ENCODE measurements at places on chromosomes 7 and 10.

GRCh38 chr10:111875725-111876124 is 307.8 kb downstream of the GPAM start:
- H3K27me3 ChIP-seq: no peaks in the 10 kb centered on the region
- no peak for DNase-seq
- H3K4me3 ChIP-seq: no peak overlapping the region
- H3K4me1 ChIP-seq: no peaks in the 10 kb centered on the region
- no peak overlapping the region for H3K27ac ChIP-seq

- no peak overlapping the region for H3K4me3 ChIP-seq
- no peak overlapping the region for H3K27ac ChIP-seq
- DNase-seq: no peak
- no peaks in the 10 kb centered on the region for H3K27me3 ChIP-seq
Measured at GRCh38 chr10:97795886-97796285, 24.1 kb upstream of the SFRP5 start.

DNA sequence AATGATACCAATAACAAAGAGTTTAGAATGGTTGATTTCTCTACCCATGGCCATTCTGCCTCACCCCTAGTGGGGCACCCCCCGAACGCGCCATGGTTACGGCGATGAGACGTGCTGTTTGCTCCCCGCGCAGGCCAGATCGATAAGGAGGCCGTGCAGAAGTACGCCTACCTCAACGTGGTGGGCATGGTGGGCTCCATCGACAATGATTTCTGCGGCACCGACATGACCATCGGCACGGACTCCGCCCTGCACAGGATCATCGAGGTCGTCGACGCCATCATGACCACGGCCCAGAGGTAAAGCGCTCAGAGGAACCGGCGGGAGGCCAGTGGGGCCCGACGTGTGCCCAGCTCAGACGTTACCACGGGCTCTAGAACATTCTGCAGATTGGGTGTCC is 36.3 kb downstream of the PFKP start:
- H3K27ac ChIP-seq: peak overlapping the region; percentile 65
- no peaks in the 10 kb centered on the region for H3K36me3 ChIP-seq
- DNase-seq: no peak
- peaks cover 11% of the 10 kb centered on the region for H3K4me1 ChIP-seq

- H3K4me3 ChIP-seq: no peak overlapping the region
- no peak for DNase-seq
- no peak overlapping the region for H3K27ac ChIP-seq
- H3K36me3 ChIP-seq: no peaks in the 10 kb centered on the region
Measured at GRCh38 chr10:89540420-89540949, 5.1 kb upstream of the SLC16A12 start.

DNA sequence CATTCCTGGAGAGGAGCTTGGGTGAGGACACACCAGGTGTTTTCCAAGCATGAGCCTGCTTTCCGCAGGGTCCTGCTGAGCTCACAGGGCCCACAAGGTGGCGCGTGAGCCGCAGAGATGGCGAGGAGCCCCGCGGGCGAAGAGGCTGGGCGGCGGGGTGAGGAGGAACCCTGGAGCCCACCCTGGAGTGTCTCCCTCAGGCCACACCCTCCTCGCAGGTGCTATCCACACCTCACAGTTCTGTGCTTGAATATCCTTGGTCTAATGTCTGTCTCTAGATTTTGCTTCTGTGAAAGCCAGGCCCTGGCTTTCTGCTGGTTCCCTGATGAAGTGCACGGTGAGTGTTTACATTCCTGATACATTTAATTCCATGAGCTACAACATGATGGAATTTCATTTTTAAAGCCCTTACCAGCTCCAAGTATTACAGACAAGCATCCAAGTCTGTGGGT is 433.6 kb downstream of the ACTR3B start:
- peak; percentile 67 for DNase-seq
- H3K4me3 ChIP-seq: peak overlapping the region; percentile 19
- H3K4me1 ChIP-seq: no peaks in the 10 kb centered on the region
- no peaks in the 10 kb centered on the region for H3K36me3 ChIP-seq
- peak overlapping the region; percentile 42 for H3K27ac ChIP-seq

DNA sequence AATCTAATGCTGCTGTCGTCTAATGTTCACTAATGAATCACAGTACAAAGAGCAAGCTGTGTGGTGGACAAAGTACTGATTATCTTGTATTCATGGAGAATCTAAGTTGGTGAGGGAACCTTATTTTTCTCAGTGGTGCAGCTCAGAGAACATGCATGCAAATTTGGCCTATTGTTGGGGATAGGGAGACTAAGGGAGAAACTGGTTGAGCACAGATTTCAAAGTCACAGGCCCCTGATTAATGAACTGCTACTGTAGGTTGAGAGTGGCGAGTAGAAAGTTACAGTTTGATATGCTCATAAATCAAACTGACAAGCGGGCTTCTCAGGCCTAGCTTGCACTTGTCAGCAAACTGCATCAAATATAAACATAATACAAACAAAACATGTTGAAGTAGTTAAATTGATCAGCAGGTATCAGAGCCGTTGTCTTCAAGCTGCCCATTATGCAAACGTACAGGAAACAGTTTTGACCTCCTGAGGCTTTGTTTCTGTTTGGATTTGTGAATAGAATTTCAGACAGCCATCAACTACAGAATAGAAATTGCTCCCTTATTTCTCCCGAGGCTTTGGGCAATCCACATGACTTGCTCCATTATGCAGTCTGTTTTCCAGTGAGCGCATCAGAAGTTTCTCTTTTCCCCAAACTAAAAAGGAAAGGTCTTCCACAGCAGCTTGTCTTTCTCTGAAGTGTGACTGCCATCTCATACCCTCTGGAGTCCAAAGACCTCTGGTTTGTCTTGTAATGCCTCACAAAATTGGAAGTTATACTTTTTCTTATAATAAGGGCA is 215.8 kb downstream of the FOXP2 start:
- H3K27ac ChIP-seq: no peak overlapping the region
- no peaks in the 10 kb centered on the region for H3K27me3 ChIP-seq
- DNase-seq: no peak

- no peaks in the 10 kb centered on the region for H3K27me3 ChIP-seq
- H3K27ac ChIP-seq: no peak overlapping the region
- no peaks in the 10 kb centered on the region for H3K36me3 ChIP-seq
Measured at GRCh38 chr10:43006490-43006889, 70.4 kb upstream of the RET start.

- no peak overlapping the region for H3K27ac ChIP-seq
- DNase-seq: no peak
- no peak overlapping the region for H3K4me3 ChIP-seq
Measured at GRCh38 chr7:11557627-11558026, 274.4 kb downstream of the THSD7A start.

GRCh38 chr10:3780021-3780770 is 4.8 kb downstream of the KLF6 start:
- H3K4me3 ChIP-seq: peak overlapping the region; percentile 95
- H3K27ac ChIP-seq: peak overlapping the region; percentile 100
- no peaks in the 10 kb centered on the region for H3K27me3 ChIP-seq
- peaks cover 64% of the 10 kb centered on the region for H3K36me3 ChIP-seq
- no peaks in the 10 kb centered on the region for H3K4me1 ChIP-seq
- no peak for DNase-seq

GRCh38 chr7:138243430-138243829 is 167.2 kb downstream of the AKR1D1 start:
- H3K36me3 ChIP-seq: no peaks in the 10 kb centered on the region
- no peak for DNase-seq
- no peaks in the 10 kb centered on the region for H3K27me3 ChIP-seq
- no peak overlapping the region for H3K27ac ChIP-seq
- no peak overlapping the region for H3K4me3 ChIP-seq

DNA sequence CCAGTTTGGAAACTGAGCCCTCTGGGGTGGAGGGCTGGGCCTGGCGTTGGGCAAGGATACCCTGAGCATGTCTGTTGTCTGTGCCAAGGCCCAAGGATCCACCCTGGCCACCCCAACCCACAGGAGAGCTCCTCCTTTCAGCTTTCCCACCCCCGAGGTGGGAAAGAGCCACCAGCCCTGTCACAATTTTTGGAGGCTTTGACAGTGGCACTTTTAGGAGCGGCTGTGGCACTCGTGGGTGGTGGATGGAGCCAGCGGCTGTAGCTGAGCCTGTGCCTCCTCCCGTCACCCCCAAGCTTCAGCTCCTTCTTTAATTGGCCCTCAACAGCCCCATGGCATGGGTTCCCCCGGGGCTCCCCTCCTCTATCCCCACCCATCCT is 18.2 kb upstream of the ZNF862 start:
- no peak for DNase-seq
- no peaks in the 10 kb centered on the region for H3K36me3 ChIP-seq
- H3K4me1 ChIP-seq: no peaks in the 10 kb centered on the region
- H3K27ac ChIP-seq: no peak overlapping the region
- no peak overlapping the region for H3K4me3 ChIP-seq

GRCh38 chr7:51141451-51142003 is 175.1 kb downstream of the COBL start:
- H3K36me3 ChIP-seq: no peaks in the 10 kb centered on the region
- H3K4me3 ChIP-seq: no peak overlapping the region
- H3K27ac ChIP-seq: no peak overlapping the region
- H3K27me3 ChIP-seq: no peaks in the 10 kb centered on the region
- no peak for DNase-seq
- H3K4me1 ChIP-seq: no peaks in the 10 kb centered on the region

- DNase-seq: no peak
- no peaks in the 10 kb centered on the region for H3K4me1 ChIP-seq
- H3K27ac ChIP-seq: no peak overlapping the region
- no peak overlapping the region for H3K4me3 ChIP-seq
- H3K27me3 ChIP-seq: no peaks in the 10 kb centered on the region
- H3K36me3 ChIP-seq: no peaks in the 10 kb centered on the region
Measured at GRCh38 chr10:19777806-19778205, 38.4 kb upstream of the PLXDC2 start.

DNA sequence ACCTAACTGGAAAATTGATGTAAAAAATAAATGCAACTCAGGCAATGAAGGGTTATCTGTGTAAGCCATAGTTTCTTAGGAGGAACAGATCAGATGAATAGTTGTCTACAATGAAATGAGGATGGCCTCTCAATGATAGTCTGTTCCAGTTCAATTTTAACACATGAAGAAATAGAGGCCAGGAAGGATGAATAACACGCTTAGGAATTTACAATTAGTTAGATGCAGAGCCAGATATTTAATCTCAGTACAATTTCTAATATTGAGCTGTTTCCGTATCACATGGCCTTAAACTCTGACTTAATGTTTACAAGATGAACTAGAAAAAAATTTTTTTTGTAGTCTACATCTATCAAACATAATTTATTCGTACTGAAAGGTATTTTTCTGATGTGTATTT is 176.6 kb downstream of the GALNT11 start:
- peaks cover 3% of the 10 kb centered on the region for H3K4me1 ChIP-seq
- no peaks in the 10 kb centered on the region for H3K27me3 ChIP-seq
- H3K4me3 ChIP-seq: no peak overlapping the region
- H3K36me3 ChIP-seq: peaks cover 6% of the 10 kb centered on the region
- H3K27ac ChIP-seq: no peak overlapping the region

- no peak for DNase-seq
- H3K4me1 ChIP-seq: peaks cover 31% of the 10 kb centered on the region
- no peaks in the 10 kb centered on the region for H3K36me3 ChIP-seq
- H3K4me3 ChIP-seq: no peak overlapping the region
- H3K27me3 ChIP-seq: no peaks in the 10 kb centered on the region
- peak overlapping the region; percentile 51 for H3K27ac ChIP-seq
Measured at GRCh38 chr7:136293841-136294391, 316.8 kb upstream of the MTPN start.

DNA sequence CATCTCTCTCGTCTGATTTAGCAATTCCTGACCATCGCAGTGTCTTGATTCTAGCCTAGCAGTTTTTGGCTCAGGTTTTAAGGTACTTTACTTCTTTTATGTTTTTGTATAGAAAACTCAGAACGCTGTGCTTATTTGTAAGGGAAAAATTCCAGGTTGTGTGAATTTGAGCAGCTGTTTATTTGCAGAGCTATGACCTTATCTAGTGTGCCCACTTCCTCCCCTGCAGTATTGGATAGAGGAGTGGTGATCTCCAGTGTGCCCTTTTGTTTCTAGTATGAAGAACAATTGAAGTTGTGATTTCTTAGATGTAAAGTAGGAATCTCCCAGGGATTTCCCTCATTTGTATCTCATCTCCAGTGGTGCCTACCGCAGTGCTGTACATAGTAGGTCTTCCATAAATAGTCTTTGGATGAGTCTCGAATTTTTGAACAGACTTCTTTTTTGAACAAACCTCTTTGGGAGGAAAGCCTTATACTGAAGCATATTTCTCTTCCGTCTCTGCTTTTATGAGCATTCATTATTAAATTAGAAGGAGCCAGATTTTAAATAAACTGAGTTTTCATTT is 40.0 kb downstream of the GARS1 start:
- H3K36me3 ChIP-seq: peaks cover 5% of the 10 kb centered on the region
- no peak overlapping the region for H3K4me3 ChIP-seq
- no peak overlapping the region for H3K27ac ChIP-seq
- no peaks in the 10 kb centered on the region for H3K27me3 ChIP-seq
- no peak for DNase-seq

GRCh38 chr10:79123547-79123963 is 54.8 kb downstream of the ZMIZ1 start:
- peaks cover 87% of the 10 kb centered on the region for H3K36me3 ChIP-seq
- H3K4me1 ChIP-seq: no peaks in the 10 kb centered on the region
- no peak for DNase-seq

DNA sequence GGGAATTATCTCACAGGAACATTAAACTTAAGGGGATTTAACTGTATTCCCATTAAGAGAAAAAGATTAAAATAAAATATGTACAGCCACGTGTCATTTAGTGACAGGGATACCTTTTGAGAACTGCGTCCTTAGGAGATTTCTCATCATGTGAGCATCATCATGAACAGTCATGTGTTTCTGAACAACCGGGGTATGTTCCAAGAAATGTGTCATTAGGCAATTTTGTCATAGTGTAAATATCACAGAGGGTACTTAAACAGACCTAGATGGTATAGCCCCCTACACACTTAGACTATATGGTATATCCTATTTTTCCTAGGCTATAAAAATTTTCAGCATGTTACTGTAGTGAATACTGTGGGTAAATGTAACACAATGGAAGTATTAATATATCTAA is 840.3 kb downstream of the CNTNAP2 start:
- DNase-seq: no peak
- no peak overlapping the region for H3K4me3 ChIP-seq
- no peak overlapping the region for H3K27ac ChIP-seq
- H3K4me1 ChIP-seq: no peaks in the 10 kb centered on the region
- H3K27me3 ChIP-seq: no peaks in the 10 kb centered on the region
- no peaks in the 10 kb centered on the region for H3K36me3 ChIP-seq

DNA sequence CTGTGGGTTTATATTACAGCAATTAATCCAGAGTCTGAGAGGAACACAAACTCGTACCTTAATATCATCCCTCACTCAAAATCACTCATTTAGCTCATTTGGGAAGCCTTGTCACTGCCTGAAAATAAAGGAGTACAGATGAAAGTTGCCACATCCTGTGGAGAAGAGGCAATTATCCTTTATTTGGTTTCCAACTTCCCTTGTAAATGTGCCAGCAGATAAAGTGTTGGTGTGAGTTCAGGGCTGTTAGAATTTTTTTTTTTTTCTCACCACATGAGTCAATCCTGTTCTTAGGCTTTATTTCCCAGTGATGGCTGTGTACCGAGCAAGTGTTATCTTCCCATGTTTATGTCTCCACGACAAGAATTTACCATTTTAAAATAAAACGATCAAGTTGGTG is 99.0 kb upstream of the SMIM30 start:
- no peak overlapping the region for H3K27ac ChIP-seq
- no peaks in the 10 kb centered on the region for H3K36me3 ChIP-seq
- H3K4me1 ChIP-seq: no peaks in the 10 kb centered on the region
- H3K4me3 ChIP-seq: no peak overlapping the region
- DNase-seq: no peak

GRCh38 chr7:128833148-128833945 is 3.1 kb downstream of the FLNC start:
- no peaks in the 10 kb centered on the region for H3K27me3 ChIP-seq
- peaks cover 80% of the 10 kb centered on the region for H3K4me1 ChIP-seq
- peak overlapping the region; percentile 66 for H3K4me3 ChIP-seq

- H3K27ac ChIP-seq: no peak overlapping the region
- no peaks in the 10 kb centered on the region for H3K36me3 ChIP-seq
- DNase-seq: no peak
- H3K4me3 ChIP-seq: no peak overlapping the region
Measured at GRCh38 chr10:36717118-36717517, 408.3 kb upstream of the ANKRD30A start.

Data from sigmoid colon (tissue), 7 donors.